ENCODE measurements at places on chromosomes 5 and 9.

- no peak for DNase-seq
These were observed 83.2 kb downstream of the AK8 start for GRCh38 chr9:132794730-132795380.

GRCh38 chr9:22424616-22425015 is 22.0 kb upstream of the DMRTA1 start:
- DNase-seq = no peak

- DNase-seq = peak; percentile 9
These were observed 696 bp downstream of the ZNF622 start for GRCh38 chr5:16464664-16465543.

DNA sequence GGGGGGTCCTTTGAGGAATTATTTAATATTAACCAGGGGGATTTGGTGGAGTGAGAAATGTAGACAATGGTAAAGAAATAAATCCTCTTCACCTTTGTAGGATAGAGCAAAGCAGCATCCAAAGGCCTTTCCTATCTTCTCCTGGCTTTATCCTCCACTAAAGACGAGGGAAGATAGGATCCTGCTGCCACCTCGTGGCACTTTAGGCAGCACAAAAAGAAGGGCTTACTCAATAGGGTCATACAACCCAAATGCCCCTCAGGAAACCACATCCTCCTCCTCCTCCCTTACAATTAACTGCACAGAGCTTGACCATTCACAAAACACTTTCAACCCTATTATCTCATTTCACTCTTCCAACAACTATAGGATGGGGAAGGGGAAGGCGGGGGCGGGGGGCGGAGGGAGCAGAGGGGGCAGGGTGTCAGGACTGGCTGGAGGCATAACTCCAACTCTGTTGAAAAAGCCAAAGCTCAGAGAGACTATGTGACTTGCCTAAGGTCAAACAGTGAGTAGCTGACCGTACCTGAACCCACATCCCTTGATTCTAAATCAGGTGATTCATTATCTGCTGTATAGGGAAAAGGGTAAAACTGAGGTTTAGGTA is 45.4 kb upstream of the MYOT start:
- no peak for DNase-seq

DNA sequence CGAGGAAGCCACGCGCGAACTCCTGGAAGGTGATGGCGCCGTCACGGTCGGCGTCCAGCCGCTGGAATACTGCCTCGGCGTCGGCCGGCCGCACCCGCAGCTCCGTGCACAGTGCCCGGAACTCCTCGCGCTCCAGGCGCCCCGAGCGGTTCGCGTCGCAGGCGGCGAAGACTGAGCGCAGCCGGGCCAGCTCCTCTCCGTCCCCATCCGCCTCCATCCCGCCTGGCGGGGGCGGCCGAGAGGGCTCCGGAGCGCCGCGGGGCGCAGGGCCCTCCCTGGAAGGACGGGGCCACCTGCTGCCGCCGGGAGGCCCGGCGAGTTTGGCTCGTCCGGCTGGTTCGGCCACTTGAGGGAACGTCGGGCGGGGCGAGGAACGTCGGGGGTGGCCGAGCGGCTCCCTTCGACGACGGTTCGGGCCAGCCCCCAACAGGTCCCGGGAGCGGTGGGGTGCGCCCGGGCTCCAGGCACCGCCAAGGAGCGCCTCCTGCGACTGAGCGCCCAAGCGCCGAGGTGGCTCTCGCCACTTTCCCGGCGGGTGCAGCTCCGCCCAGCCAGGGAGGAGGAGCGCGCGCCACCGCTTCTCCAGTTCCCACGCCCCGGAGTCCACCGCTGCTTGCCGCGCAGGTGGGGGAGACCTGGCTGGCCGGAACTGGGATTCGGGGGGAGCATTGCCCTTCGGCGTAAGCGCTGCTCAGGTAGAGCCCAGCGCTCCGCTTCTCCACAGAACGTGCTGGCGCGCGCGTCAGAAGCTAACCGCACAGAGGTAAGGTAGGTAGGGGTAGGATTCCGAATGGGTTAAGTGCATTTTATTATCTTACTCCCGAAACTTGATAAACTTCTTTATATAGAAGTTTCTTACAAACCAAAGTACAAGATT is at the start of gene RASEF:
Gene RASEF, minus strand, starts transcription at position 492 of the 877 bp plus-strand sequence. Its CDS starts 275 bp downstream, at position 217.
- no peak for DNase-seq

GRCh38 chr9:71121275-71122021 is at the start of gene TRPM3:
TSS of gene TRPM3 (minus strand) at chr9:71121621. CDS start at chr9:71121354, 267 bp downstream.
- no peak for DNase-seq

DNA sequence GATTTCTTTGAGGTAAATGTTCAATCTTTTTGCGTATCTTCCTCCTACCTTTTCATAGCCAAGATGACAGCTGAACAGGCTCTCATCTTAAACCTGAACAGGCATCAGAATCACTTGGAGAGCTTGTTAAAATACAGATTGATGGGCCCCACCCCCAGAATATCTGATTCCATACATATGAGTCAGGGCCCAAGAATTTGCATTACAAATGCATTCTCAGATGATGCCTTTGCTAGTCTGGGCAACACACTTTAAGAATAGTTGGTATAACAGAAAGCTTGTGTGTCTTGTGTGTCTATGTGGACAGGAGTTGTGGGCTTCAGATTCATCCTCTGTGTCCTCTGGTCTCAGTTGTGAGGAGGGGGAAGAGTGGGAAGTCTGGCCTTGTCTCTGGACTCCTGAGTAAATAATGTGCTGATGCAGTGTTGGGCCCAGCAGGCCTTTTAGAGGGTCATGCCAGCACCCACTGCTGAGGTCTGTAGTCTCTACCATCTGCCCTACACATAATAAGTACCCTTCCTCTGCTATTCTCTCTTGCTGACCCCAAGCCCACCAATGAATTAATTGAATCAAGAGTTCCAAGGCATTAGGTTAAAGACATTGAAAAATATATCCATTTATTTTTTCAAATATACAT is 43.1 kb downstream of the PTCD2 start:
- no peak for DNase-seq
